ENCODE measurements at places on chromosomes 7 and 10. TPM values are rescaled to one million over a fixed set of nuclear protein-coding genes. Genes with fewer than 3 reads are reported as not detected.

Gene ZNF488
- 0.39 TPM for total RNA-seq

Gene ELOVL3
- 0.23 TPM for total RNA-seq

Gene TAS2R39
- not detected for total RNA-seq

Gene CPED1
- total RNA-seq = 0.23 TPM

Gene IFIT2
- total RNA-seq = 0.62 TPM

Gene ANLN
- total RNA-seq = 102 TPM

Gene CALD1
- total RNA-seq = 110 TPM

Gene BTAF1
- total RNA-seq = 14.7 TPM

Measured in hair follicular keratinocyte (primary cell).